ENCODE measurements at places on chromosomes 3 and 15.

- no peak for DNase-seq
Measured at GRCh38 chr15:39670687-39671086, 89.8 kb downstream of the THBS1 start.

DNA sequence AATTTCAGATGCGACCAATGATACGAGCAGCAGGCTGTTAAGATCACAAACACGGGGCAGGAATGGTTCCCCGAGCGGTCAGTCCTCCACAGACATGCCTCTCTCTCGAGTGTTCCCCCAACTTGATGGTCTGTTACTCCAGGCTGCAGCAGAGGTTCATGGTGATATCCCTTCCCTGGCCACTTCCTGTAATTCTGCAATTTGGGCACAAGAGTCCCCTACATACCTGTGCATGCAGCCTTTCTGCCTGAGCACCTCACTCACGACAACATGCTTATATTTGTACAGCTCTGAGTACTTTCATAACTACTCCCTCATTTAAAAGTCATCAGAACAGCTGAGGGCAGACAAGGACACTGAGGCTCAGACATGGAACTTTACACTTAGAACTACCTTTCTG, 408.1 kb upstream of the NR2F2 start:
- no peak for DNase-seq

DNA sequence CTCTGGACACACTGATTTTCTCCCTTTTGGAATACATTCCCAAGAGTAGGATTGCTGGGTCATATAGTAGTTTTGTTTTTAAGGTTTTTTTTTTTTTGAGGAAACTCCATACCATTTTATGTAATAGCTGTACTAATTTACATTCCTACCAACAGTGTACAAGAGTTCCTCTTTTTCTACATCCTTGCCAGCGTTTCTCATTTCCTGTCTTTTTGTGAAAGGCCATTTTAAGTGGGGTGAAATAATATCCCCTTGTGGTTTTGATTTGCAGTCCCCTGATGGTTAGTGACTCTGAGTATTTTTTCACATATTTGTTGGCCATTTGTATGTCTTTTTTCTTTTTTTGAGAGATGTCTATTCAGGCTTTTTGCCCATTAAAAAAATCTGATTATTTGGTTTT, 1205.5 kb downstream of the ROBO1 start:
- no peak for DNase-seq

GRCh38 chr15:26179906-26180305, 316.8 kb upstream of the ATP10A start:
- DNase-seq: no peak

GRCh38 chr15:38477637-38478036, 23.7 kb downstream of the FAM98B start:
- no peak for DNase-seq

DNA sequence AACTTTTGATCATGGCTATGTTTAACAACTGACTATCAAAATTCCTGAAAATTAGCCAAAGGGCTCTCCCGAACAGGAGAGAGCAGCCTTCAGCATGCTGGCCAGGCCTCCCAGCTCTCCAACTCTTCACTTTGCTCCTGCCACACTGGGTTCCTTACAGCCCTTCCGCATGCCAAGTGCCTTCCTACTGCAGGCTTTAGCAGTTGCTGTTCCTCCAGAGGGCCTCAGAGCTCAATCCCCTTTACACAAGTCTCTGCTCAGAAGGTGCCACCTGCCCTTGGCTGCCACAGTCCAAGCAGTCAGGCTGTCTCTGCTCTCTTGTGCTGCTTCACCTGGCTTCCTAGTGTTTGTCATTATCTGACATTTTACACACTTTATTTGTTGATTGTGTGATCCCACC, 553.1 kb upstream of the PPP2R3A start:
- no peak for DNase-seq

DNA sequence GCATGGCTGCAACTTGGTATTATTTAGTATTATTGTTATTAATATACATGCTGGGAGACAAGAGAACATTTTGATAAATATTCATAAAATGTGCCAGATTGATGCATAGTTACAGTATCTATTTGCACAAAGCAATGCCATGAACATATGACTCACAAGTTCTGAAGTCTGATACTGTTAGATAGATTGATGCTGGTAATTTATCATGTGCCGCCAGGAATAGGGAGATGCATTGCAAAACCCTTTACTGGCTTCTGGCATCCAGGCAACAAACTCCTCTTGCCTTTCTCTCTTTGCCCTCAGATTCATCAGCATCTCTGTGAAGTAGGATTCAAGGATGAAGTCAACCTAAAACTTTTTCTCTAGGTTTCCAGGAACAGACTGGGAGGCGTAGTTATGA, 41.0 kb upstream of the SLC25A26 start:
- no peak for DNase-seq

- DNase-seq: no peak
Measured at GRCh38 chr15:85314633-85315032, 65.8 kb upstream of the AKAP13 start.

DNA sequence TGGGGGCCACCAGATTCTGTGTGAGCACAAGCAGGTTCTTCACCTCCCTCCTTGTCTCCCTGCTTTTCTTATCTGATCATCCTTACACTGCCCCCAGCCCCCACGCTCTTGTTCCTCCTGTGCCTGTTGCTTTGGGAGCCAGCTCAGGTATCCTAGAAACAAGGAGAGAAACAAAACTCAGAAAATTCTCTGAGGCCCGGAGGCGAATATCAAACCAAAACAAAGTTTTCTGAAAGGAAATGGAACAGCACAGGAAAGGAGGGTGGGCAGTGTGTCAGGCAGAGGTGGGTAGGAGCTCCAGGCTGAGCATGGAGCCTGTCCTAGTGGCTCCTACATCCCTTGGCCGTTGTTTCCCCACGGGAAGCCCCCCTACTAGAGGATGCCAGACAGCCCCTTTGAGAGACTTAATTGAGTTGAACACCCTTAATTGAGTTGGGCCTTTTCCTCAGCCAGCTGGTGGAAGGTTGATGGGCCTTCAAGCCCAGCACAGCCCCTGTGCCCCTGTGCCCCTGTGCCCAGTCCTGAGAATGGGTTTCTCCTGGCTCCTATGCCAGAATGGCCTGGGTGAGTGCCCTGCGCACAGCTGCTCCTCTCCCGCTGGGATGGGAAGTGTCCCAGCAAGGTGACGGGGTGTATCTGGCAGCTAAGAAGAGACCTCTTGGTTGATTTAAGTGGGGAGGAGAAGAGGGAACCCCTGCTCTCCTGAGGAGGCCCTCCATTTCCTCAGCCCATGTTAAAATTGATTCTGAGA, 22.8 kb upstream of the JMJD7 start:
- DNase-seq: no peak

DNA sequence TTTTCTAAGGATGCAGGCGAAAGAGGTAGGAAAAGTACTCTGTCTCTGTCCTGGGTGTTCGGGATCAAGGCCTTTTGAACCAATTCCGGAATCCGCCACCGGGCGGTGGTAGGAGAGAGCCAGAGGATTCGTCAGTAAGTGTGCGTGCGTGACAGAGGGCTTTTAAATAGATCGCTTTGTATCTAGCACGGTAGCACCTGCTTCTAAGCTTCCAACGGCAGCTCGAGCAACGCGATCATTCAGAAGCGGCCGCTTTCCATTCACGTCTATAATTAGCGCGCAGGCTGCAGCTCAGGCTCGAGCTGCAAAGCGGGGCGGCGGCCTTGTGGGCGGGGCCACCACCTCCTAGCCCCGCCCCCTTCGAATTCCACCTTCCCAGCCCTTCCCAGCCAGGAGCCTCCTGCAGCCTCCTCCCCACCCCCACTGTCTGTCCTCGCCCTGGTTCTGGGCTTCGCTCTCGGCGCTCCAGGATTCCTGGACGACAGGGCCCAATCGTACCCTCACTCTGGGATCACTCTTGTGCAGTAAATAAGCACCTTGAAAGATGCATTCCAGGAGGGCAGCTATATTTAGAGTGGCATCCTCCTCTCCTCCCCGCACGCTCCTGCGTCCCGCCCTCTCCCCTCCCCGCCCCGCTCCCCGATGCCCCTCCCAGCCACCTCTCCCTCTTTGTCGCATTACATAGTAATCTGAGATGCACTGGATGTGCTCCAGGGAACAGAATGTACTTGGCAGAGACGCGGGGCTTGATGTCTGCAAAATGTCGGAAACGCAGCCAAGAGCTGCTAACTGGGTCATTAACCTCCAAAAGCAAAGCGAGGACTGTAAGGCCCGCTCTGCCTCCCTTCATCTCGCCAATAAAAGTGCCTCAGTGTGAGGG, 224.1 kb upstream of the TPRG1 start:
- no peak for DNase-seq

DNA sequence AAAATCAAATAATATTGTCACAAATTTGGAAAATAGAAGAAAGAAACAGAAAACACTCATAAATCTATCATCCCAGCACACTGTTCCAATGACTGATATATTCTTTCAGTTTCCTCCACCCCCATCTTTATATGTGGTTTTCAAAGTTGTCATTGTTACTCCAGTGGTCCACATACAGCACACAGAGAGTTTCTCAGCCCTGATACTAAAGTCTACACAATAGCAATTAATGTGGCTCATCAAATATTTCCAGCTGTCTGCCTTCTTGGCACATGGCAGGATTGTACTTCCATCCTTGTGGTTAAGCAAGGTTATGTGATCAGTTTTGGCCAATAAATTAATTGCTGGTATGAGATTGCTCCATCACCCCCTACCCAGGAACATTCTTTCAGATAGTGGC, 221.7 kb downstream of the PDCD6IP start:
- no peak for DNase-seq

GRCh38 chr15:49062900-49063299, 16.7 kb upstream of the SECISBP2L start:
- no peak for DNase-seq
